ENCODE measurements at places on chromosomes 12 and 14.
A peak's percentile ranks its signal among the peaks of the same experiment; 100 is the strongest.

- no peak overlapping the region for H3K4me3 ChIP-seq
- no peak overlapping the region for H3K27ac ChIP-seq
Measured at GRCh38 chr12:53538209-53538689, 31.0 kb upstream of the NPFF start.

- no peak overlapping the region for H3K4me3 ChIP-seq
- peaks cover 6% of the 10 kb centered on the region for H3K27me3 ChIP-seq
- peak; percentile 82 for DNase-seq
- H3K4me1 ChIP-seq: peaks cover 14% of the 10 kb centered on the region
- H3K27ac ChIP-seq: no peak overlapping the region
Measured at GRCh38 chr14:94132285-94132887, 3.0 kb upstream of the IFI27L2 start.

GRCh38 chr12:58500399-58500798 lies 419.9 kb downstream of the LRIG3 start:
- H3K36me3 ChIP-seq: no peaks in the 10 kb centered on the region
- no peak overlapping the region for H3K4me3 ChIP-seq
- DNase-seq: no peak

GRCh38 chr12:89513544-89513943 lies 11.1 kb downstream of the GALNT4 start:
- H3K27ac ChIP-seq: no peak overlapping the region
- no peaks in the 10 kb centered on the region for H3K36me3 ChIP-seq
- H3K4me1 ChIP-seq: peaks cover 12% of the 10 kb centered on the region
- no peak for DNase-seq
- no peaks in the 10 kb centered on the region for H3K27me3 ChIP-seq

DNA sequence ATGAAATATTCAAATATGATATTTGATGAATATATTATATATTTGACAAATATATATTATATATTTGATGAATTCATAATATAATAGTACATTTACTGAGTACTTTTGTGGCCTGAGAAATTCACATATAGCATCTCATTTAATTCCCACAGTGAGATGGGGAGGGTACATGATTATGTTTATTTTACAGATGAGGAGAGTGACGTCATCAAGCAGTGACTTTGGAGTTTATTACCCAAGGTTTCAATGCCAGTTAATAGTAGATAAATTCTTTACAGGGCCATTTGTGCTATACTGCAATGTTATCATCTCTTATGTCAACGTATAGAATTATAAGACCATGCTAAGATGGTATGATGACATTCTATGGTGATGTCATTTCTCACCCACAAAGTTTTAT lies 352.7 kb downstream of the TMTC2 start:
- H3K4me1 ChIP-seq: no peaks in the 10 kb centered on the region
- no peaks in the 10 kb centered on the region for H3K27me3 ChIP-seq
- H3K36me3 ChIP-seq: no peaks in the 10 kb centered on the region
- no peak overlapping the region for H3K27ac ChIP-seq
- H3K4me3 ChIP-seq: no peak overlapping the region
- no peak for DNase-seq

- H3K4me3 ChIP-seq: no peak overlapping the region
- DNase-seq: no peak
- no peaks in the 10 kb centered on the region for H3K27me3 ChIP-seq
- H3K4me1 ChIP-seq: peaks cover 65% of the 10 kb centered on the region
Measured at GRCh38 chr12:109455706-109456105, 21.4 kb downstream of the KCTD10 start.

DNA sequence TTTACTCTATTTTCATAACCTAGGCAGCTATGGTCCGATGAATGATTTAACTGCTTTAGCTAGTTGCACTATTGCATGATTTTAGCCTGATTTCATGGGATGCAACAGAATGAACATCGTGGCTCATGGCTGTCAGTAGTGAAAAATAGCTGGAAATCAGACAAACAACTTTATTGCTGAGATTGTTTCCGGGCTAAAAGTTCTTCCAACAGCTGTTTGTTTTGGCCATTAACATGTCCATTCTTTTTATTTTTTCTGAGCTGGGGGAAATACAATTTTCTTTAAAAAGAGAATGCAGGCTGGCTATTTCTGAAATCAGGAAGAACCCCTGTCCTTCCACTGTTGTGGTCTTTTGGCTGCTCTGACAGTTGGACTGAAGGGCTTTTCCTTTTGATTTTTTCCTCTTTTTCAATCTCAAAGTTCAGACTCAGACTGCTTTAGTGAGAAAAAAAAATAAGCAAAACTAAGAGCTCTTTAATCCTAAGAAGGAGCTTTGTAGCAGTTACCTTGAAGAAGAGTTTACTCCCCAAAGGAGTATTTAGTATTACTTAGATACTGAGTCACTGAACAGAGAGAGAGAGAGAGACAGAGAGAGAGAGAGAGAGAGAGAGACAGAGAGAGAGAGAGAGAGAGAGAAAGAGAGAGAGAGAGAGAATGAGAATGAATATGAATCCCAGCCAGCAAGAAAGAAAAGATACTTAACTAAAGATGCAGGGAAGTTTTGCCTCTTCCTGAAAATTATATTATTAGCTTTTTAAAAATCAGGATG lies at the start of gene NAV3:
Gene NAV3 (plus strand): TSS at position 312 of the 769 bp plus-strand sequence. CDS start 568 bp downstream, outside the sequence.
- H3K4me1 ChIP-seq: no peaks in the 10 kb centered on the region
- no peaks in the 10 kb centered on the region for H3K27me3 ChIP-seq
- H3K36me3 ChIP-seq: no peaks in the 10 kb centered on the region
- no peak within 1 kb of the TSS for H3K27ac ChIP-seq
- no peak within 1 kb of the TSS for H3K4me3 ChIP-seq

DNA sequence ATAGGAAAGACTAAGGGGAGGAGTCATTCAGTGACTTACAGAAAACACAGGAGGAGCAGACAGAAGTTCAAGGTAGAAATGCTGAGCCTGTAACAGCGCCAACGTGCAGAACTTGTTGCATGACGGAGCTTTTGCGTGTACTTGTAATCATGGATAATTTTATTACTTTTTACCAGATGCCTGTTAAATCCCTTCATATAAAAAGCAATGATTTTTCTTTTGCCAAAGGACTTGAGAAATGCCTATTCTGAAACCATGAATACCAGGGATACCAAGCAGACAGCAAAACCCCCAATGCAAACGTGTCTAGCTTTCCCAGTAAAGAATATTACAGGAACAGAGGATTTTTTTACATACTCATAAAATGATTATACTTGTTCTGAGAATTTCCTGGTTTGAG lies 163.6 kb upstream of the GSC start:
- no peak overlapping the region for H3K27ac ChIP-seq
- H3K4me1 ChIP-seq: no peaks in the 10 kb centered on the region
- no peak overlapping the region for H3K4me3 ChIP-seq
- no peak for DNase-seq
- H3K36me3 ChIP-seq: no peaks in the 10 kb centered on the region

DNA sequence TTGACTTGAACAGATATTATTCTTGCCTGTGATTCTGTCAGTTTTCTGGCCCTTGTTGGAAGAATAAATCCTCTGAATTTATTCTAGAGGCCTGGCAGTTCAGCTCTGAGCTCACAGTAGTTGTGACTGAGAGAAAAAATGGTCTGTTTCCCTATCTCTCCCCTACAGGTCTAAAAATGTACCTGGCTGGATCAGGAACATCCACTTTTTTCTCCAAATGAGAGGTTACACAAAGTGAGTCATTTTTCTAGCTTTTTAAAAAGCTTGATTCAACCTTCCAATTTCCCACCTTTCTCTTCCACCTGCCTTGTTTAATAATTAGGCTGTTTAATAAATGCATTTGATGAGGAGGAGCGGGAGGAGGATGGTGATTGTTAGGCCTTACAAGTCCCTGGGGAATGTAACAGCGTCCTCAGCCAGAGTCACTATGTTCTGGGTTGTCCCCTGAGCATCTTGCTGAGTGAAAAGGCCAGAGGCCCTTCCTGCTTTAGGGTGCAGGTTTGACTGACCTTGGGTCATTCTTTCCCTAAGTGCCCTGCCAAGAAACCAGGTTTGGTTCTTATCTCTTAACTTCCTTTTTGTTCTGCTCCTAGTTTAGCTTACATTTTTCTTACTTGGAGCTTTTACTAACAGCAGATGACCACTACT lies 91.7 kb upstream of the FUT8 start:
- DNase-seq: no peak
- H3K4me3 ChIP-seq: no peak overlapping the region
- no peak overlapping the region for H3K27ac ChIP-seq
- no peaks in the 10 kb centered on the region for H3K36me3 ChIP-seq

DNA sequence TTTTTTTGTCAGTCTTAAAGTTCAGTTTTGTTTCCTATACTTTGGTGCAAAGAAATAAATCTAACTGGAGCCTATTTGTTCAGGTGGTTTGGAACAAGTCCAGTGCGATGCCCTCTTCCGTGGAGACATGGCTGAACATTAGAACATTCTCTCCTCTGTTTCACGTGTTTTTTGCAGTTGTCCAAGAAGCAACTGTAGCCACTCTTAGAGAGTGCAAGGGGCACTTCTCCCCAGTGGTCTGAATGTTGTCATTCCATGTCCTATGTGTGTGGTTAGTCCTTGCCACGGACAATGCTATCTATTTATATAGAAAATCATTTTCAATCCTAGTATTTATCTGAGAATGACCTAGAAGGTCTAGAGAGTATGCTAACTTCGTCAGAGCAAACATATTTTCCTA lies 1232.5 kb upstream of the SEL1L start:
- no peak overlapping the region for H3K4me3 ChIP-seq
- DNase-seq: no peak
- no peaks in the 10 kb centered on the region for H3K27me3 ChIP-seq
- no peaks in the 10 kb centered on the region for H3K36me3 ChIP-seq
- H3K4me1 ChIP-seq: no peaks in the 10 kb centered on the region
